ENCODE measurements at places on chromosomes 12 and 14.

DNA sequence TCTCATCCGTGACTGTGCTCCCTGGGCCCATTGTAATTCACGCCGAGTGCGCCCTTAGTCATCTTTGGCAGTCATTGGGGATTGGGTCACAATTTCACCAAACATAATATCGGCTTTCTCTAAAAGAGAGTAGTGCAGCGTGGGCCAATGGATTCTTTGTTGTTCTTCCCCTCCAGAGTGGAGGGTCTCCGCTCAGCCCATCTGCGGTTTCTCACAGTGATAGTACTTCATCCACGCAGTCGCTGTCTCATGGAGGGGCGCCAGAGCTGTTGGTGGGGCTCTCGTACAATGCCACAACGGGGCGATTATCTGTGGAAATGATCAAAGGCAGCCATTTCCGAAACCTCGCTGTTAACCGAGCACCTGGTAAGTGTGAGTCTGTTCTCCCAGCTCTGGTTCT lies 321.8 kb downstream of the SNAPC1 start:
- no peak for DNase-seq

DNA sequence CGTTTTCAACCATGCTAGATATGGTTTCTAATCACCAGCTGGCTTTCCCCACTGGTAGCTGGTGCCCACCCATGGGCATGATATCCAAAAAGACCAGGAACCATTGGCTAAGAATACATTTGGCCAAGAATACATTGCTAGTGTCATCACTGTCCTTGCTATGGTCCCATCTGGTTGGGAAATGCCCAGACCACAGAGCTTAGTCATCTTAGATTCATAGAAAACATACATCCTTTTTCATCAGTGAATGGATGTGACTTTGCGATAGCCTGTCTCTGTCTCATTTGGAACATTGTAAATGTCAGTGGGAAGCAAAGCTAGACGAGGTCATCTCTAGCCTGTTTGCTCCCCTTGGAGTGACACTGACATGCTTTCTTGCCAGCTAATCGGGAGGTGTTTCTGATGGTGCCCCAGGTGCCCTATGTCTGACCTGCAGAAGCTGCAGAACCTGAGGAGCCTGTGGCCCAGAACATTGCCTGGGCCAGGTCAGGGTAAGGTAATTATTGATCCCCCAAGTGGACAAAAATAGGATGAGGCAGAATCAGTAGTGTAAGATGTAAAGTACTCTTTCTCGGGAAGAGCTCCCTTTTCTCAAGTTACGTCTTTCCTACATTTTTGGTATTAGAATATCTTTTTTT lies 194.8 kb downstream of the SLC41A2 start:
- DNase-seq: no peak

- DNase-seq: no peak
Observed at GRCh38 chr14:73788701-73789551, 62.7 kb upstream of the PTGR2 start.

- DNase-seq: no peak
Observed at GRCh38 chr12:4201333-4202100, 72.0 kb upstream of the CCND2 start.

DNA sequence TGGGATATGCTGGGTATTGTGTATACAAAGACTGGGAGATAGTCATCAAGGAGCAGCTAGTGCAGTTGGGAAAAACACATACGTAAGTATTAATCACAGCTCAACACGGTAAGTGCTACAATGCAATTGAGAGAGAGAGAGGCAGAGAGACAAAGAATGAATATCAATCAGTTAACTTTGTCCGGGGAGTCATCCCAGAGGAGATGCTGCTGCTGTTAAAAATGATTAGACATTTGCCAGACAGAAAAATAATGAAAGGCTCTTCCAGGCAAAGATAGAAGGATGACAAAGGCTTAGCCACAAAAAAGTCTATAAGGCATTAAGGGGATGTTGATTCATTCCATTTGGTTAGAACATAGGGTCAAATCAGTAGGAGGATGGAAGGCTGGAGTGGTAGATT lies 45.1 kb downstream of the AKAP6 start:
- DNase-seq: no peak

DNA sequence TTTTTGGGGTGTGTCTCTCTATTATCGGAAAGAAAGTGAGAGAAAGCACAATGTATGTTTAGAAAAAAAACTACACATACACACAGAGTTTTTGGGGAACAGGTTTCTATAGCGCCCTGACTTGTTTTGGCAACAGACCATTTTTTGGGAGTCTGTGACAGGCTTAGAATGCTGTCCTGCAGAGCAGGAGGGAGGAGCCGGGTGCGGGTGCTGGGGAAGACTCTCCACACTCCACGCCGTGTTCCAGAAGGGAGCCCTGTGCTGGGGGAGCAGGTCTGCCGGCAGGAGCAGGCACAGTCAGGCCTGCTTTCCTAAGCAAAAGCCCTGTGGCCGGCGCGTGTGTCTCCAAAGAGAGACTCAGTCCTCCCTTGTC lies 26.5 kb downstream of the CD9 start:
- DNase-seq: no peak

- DNase-seq: no peak
Observed at GRCh38 chr12:96205908-96206307, 11.7 kb downstream of the ELK3 start.

DNA sequence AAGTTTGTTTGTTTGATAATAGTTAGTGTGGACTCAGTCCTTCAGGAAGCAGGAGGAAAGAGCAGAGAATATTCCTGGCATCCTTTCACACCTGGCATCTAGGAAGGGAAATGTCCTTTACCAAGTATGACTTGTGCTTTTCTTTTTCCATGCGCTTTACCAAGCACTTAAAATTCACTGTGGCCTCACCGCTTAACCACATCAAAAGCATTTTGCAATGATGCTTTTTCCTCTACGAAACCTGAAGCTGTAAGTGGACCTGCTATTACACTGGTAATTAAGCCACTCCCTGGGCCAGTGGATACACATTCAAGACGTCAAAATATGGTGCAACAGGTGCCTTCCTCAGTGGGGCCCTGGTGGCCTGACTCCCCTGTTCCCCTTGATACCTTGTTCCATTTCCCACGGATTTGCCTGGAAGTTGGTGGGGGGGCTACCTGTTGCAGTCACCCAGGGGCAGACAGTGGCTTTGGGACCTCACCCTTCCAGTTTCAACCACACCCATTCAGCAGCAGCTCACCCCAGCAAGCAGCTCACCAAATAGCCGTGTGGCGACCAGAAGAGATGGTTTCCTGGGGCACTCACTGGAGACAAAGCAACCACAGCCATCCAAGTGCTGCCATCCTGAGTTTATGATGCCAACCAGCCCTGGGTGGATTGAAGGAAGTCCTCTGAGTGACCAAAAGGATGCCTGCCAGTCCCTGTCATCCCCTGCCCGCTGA lies 14.2 kb upstream of the FZD10 start:
- no peak for DNase-seq

- DNase-seq: no peak
Observed at GRCh38 chr14:91931478-91932088, 15.9 kb downstream of the FBLN5 start.

DNA sequence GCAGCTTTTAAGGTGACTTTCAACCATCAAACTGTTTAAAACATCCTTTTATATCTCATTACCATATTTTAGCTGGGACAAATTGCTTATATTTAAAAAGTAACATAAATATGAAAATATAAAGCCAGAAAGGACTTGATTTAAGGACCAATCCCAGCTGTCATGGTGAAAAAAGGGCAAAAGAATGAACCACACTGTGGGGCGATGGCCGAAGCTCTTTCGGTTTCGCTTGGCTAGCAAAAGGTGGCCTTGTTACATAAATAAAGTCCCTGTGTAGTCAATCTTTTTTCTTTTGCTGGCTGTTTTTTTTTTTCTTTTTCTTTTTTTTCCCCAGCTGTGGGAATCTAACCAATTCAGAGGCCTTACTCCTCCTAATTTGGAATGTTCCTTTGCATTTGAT lies 50.9 kb downstream of the FBXO33 start:
- DNase-seq: no peak
